Stimulated activated CD8-positive, alpha-beta memory T cell treated with anti-CD3 and anti-CD28 coated beads, Interleukin-7, amount 100 ng/mL, for 1 hour (primary cell): ENCODE measurements at places on chromosomes 3 and 15.

GRCh38 chr15:82625136-82625535 is 22.0 kb downstream of the CPEB1 start:
- DNase-seq, result no peak

DNA sequence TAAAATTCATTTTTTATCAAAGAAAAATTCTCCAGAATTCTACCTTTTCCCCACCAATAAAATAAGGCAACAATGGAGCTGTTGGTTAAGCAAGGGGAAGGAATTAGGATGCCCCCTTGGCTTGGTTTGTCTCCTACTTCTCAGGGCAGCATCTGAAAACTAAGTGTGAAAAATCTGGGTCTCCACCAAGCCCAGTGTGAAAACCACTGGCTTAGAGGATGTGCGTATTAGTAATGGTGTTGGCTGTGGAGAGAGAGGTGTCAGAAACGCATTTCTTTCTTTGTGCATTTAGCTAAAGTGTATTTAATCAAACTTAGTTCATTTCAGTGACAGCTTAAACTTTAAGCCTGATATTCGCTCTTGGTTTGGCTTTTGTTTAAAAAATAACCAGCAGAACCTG is 662.7 kb downstream of the MCTP2 start:
- no peak for DNase-seq

GRCh38 chr15:55003965-55004873 is 192.5 kb downstream of the RSL24D1 start:
- no peak for DNase-seq

GRCh38 chr3:53554559-53555067 is 60.2 kb downstream of the CACNA1D start:
- DNase-seq, result no peak

DNA sequence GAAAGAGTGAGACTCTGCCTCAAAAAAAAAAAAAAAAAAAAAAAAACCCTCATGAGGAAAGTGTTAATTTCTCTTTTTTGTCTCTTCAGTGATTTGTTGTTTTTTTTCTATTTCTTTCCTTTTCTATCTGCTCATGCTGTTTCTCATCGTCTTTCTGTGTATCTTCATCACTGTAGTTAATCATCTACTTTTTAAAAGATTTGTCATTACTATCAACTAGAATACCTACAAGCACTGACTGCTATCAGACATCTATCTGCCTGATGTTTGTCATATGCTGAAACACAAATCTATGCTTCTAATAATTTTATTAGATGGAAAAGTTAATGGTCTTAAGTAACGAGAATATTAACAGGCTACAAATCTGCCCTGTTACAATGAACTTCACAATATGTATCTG is 26.8 kb downstream of the CCDC14 start:
- no peak for DNase-seq

DNA sequence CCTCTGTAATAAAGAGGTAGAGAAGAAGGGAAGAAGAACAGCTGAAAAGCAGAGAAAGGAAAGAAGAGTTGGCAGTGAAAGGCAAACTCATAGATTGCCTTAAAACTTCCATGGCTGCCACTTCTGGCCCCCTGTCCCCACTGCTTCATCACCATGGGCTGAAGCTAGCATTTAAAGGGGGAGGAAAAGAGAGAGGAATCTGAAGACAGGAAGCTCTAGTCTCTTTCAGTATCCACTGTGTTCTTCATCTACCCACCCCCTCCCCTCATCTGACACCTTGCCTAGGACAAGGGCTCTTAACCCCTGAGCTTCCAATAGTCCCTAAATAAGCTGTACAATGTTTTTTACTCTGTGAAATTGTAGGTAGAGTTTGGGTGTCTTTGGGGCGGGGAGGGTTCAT is 60.6 kb downstream of the ALCAM start:
- no peak for DNase-seq

GRCh38 chr3:81308306-81308705 is 453.1 kb downstream of the GBE1 start:
- no peak for DNase-seq

GRCh38 chr15:77807115-77807514 is 174.4 kb upstream of the LINGO1 start:
- no peak for DNase-seq

- no peak for DNase-seq
Observed at GRCh38 chr3:195154111-195154791, 116.7 kb downstream of the XXYLT1 start.

- no peak for DNase-seq
Observed at GRCh38 chr3:32872487-32873382, 54.9 kb downstream of the TRIM71 start.

DNA sequence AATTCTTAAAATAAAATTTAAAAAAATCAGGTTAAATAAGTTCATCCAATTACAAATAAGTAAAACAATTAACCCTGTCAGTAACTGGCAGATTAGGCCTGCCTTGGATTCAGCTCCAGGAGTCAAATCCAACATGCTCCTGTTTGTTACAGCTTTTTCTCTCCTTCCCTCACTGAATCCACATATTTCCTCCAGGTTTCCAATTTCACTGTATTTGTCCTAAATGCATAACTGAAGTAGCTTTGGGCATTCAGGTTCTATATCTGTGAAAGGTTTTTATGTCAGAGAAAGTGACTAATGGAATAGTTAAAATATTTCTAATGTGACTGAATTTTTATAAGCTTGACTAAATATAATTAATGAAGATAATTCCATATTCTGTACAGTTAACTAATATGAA is 79.7 kb downstream of the IFT80 start:
- DNase-seq, result no peak

DNA sequence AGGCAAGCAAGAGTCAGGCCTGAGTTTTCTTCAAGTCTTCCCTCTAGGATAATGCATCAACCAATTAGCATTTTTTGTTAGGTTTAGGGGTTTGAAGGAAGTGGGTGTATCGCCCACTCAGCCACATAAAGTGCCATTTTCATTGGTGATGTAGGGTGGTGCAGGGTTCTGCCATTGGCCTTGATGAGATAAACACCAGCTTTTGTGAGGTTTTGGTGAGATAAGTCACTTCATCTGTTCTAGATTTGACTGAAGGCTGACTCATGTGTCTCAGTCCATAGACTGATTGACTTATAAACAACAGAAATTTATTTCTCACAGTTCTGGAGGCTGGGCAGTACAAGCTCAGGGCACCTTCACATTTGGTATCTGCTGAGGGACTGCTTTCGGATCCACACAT is 84.5 kb upstream of the C3orf80 start:
- no peak for DNase-seq

GRCh38 chr3:180421221-180421620 is 180.7 kb upstream of the TTC14 start:
- DNase-seq, result no peak

DNA sequence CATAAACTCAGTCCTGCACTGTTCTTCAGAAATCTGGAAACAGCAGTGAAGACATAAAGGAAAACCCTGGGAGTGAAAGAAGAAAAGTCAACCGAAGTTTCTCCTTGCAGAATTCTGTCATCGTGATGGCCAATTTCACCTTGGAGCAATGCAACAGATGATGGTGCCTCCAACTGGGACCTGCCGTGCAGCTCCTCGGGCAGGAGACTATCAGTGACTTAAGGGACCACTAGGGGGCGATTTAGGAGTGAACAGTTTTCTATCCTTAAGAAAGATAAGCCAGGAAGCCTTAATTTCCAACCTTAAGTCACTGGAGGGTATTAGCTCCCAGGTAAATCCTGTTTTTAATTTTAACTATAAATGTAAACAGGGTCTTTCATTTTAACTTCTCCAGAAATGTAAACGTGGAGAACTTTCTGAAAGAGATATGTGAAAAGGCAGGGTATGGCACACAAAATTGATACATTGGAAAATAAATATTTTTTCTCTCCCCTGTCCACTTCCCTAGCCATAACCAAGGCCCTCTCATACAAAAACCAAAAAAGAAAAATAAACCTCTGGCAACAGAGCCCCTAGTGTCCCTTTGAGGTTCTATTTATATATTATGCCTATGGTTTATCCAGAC is 116.3 kb downstream of the PDZRN3 start:
- DNase-seq, result no peak

DNA sequence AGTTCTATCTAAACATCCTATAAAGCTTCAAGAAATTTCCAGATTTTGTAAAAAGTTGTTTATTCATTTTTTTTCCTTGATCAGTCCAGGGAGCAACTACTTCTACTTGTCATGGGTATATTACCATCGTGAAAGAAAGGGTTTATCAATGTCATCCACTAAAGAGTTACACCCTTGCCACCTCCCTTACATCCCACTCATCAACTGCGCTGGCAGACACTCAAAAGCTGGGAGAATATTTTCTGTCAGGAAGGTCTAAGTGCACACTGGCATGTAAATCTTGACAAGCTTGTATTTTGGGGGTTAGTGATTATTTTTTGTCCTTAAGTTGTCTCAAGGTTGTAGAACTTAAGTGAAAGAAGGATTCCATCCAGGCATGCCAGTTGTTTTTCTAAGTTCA is 188.3 kb upstream of the ARL6 start:
- DNase-seq, result no peak

DNA sequence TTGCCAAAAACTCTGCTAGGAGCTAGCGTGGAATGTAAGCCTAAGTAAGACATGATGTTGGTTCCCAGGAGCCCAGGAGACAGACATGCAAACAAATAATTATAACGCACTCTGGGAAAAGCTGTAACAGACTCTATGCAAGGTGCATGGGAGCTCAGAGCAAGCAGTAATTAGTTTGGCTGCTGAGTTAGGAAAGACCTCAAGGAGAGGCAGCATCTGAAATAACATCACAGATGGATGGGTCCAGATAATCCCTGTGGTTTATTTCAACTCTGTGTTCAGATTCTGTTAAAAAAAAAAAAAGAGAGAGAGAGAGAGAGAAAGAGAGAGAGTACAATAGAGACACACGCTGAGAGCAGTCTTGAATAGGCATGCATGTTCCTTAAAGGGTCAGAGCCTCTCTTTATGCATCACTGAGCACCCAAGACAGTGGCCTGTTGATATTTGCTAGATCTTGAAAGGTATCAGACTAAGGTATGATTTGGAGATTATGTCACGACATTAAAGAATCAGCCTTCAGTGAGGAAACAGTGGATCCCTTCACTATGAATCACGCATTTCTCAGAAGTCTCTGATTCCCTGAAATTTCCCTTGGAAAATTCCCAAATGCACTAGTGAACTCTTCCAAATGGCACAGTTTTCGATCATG is 124.4 kb upstream of the LIPC start:
- DNase-seq, result no peak
